Astrocyte of the cerebellum (primary cell): ENCODE measurements at places on chromosomes 11 and 22.
A peak's percentile ranks its signal among the peaks of the same experiment; 100 is the strongest.

GRCh38 chr11:61587541-61587941 lies 6.7 kb upstream of the SYT7 start:
- DNase-seq: no peak

DNA sequence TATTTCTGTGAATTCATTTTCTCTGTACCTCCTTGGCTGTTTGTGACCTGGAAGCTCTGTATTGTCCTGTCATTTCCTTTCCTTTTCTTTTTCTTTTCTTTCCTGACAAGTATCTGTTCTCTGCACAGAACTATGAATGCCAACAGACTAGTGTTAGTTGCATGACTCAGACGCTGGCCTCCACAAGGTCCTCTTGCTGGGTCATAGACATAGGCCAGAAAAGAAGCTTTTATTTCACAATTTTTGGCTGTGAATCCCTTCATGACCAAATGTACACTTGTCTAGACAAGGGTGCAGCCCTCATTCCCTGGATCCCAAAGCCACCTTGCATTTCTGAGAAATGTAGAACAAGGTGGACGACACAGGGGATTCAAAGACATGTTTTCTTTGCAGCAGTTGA lies 104.1 kb upstream of the MTNR1B start:
- no peak for DNase-seq

DNA sequence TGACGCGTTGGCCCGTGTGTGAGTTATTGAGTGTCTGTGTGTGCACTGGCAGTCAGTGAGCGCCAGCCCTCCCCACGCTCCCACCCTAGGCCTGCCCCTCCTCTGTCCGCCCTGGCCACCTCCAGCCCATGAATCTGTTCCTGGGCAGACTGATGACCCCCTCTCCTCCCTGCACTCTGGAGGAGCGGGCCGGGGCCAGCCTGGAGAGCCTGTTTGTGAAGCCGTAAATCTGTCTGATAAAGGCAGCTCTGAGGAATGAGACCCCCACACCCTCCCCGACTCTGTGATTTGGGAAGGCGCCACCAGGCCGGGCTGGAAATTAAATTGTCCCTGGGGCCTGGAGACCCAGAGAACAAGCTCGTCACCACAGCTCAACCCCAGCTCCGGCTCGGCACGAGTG lies 8.6 kb downstream of the TSSC4 start:
- no peak for DNase-seq

GRCh38 chr22:24474221-24474620 lies 20.9 kb upstream of the UPB1 start:
- peak; percentile 90 for DNase-seq
